ENCODE measurements at places on chromosomes 2 and 18. TPM values are rescaled to one million over a fixed set of nuclear protein-coding genes. Genes with fewer than 3 reads are reported as not detected.

DNA sequence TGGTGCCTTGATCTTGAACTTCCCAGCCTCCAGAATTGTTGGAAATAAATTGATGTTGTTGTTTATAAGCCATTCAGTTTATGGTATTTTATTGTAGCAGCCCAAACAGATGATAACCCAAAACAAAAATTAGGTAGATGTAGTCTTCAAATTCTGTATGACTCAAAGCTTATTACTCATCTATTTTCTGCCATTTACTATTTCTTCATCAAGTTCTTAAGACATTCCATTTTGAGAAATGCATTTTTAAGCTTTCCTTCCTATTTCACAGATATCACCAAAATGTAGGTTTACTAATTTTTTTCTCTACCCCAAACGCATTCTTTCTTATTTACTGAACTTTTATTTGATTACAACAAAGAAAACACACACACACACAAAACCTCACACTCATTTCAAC is 148.2 kb downstream of the RND3 start:
- DNase-seq = no peak

- DNase-seq = no peak
These were observed 16.0 kb downstream of the RAMP1 start for GRCh38 chr2:237875256-237876060.

- peak; percentile 20 for DNase-seq
These were observed 26.9 kb downstream of the SGPP2 start for GRCh38 chr2:222451224-222451674.

ANKRD36C gene
- 39.0 TPM for total RNA-seq

WDR33 gene
- 35.4 TPM for total RNA-seq

LYPD6B gene
- total RNA-seq = 3.0 TPM

ZBTB7C gene
- not detected for total RNA-seq

All from fibroblast of villous mesenchyme (primary cell).